ENCODE measurements at places on chromosomes 1 and 21.

- no peak for DNase-seq
These were observed 8.2 kb downstream of the XKR8 start for GRCh38 chr1:27967884-27968466.

GRCh38 chr1:24619376-24619775, 23.7 kb upstream of the SRRM1 start:
- DNase-seq: no peak

DNA sequence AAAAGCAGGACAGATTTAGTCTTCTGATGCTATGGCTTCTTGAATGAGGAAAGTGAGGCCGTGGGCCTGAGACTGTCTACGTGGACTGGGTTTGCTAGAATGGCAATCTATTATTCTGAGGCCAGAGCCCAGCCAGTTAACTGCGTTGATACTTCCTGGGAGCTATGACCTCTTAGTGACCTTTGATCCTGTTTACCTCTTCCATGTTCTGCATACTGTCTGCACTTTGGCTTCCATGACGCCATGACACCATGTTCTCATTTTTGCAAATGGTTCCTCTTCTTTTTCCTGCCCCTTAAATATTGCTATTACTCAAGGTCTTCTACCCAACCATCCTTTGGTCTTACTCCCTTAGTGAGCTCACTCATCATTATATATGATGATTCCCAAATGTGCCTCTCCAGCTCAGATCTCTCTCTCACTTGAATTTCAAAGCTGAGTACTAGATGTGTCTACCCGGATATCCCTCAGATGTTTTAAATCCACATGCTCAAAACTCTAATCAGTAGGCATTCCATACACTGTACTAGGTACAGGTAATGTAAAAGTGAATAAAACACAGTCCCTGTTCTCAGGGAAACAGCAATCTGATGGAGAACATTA, 66.1 kb upstream of the ATP1A1 start:
- no peak for DNase-seq

GRCh38 chr1:92902406-92902744, 58.9 kb downstream of the DIPK1A start:
- no peak for DNase-seq

DNA sequence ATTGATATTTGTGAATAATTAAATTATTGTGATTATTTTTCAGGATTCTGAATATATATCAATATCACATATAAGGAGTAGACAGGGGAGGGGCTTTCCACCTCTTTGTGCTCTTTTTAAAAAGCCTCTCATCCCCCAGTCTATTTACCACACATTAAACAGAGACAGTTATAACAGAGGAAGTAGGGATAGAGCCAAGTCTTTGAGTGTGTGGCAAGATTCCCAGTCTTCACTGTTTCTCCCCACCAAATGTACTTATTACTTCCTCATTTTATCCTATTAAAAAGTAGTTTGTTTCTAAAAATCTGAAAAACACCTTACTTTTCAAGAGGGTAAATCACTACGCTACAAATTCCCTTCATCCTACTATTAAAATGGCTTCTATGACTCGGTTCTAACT, 46.7 kb downstream of the EPS15 start:
- no peak for DNase-seq

DNA sequence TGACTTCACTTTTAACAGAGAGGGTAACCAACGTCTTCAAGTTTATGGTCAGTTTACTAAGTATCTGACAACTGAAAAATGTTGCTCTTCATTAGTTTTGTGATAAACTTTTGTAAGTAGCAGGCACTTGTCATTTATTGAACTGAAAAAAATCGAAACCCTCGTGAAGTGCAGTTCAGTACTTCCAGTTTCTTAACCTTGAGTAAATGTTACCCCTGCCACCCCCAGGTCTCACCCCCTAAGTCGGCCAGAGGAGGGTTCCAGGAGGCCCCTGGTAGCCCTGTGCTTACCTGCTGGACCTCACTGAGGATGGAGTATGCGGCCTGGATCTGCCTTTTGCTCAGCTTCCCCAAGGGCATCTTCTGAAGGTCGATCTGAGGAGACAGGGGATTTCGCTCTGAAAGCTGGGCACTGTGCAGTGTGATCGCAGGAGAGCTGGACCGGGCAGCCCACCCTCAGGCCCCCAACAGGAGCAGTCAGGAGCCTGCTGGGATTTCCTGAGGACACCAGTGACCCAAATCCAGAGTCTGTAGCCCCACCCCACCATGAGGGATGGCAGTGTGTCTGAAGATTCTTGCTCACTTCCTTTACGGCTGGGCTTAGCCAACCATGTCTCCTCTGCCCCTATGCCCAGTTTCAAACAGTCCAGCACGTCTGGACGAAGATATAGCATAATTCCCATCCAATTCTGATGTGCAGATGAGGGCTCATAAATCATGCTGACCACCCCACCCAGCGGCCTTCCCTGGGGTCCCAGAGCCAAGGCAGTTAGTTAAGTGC, 37.6 kb downstream of the PARP1 start:
- no peak for DNase-seq

DNA sequence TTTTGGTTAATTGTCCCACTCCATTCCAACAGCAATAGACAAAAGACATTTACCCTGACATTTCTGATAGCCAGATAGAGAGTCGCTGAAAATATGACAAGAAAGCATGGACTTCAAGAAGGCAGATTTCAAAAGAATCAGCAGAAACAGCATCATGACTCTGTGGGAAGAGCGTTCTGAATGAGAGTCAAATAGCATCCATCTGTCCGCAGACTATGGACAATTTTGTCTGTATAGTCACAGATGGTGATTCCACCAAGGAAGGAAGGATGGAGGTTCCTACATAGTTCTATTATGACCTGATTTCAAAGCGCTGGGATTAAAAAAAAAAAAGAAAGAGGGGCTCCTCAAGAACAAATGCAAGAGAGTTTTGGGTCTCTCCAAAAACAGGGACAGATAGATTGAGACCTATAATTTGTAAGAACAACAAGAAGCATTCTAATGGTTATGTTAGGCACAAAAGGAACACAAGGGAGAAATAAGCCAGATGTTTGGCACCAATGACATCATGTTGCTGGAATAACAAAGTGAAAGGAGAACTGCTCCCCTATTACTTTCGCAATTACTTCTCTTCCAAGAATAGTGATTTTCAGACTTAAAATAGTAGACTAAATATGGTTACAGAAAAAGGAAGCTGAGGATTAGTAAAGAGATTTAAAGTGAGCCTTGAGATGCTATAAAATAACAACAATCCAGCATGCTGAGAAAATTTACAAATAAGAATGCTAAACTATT, 28.5 kb downstream of the NIBAN1 start:
- DNase-seq: no peak

- no peak for DNase-seq
These were observed 45.5 kb upstream of the IRF2BP2 start for GRCh38 chr1:234655328-234656069.

- DNase-seq: peak; percentile 59
These were observed 19.3 kb upstream of the SAMD11 start for GRCh38 chr1:904310-904950.

- peak; percentile 39 for DNase-seq
These were observed 9.8 kb downstream of the ATP8B2 start for GRCh38 chr1:154335025-154335714.

GRCh38 chr1:59057796-59058195, 239.1 kb upstream of the FGGY start:
- DNase-seq: no peak

GRCh38 chr1:12335815-12336214, 106.0 kb downstream of the VPS13D start:
- DNase-seq: no peak

All from DMS79 (cell line).